ENCODE measurements at places on chromosomes 2 and 18.

- DNase-seq: no peak
These were observed 48.4 kb downstream of the TANK start for GRCh38 chr2:161208527-161209139.

- DNase-seq: no peak
These were observed 304.8 kb downstream of the GBX2 start for GRCh38 chr2:235863414-235863813.

DNA sequence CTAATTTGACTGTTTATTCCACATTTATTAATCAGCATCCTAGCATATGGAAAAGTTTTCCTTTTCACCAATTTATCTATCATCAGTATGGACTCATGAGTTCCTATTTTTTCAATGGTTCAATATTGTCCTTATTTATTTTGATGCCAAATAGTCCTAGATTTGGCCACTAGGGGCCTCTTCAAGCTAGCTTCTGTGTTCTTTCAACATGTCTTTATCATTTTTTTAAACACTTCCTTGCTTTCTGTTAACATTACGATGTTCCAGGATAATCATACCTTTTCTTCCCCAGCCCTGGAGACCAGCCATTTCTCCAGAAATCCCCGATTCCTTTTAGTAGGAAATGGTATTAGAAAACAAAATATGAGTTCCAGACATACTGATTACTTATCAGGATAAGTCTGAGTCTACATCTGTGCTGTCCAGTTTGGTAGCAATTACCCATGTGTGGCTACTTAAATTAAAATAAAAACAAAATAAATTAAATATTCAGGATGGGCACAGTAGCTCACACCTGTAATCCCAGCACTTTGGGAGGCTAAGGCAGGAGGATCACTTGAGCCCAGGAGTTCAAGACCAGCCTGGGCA is 70.6 kb downstream of the RPE start:
- DNase-seq: no peak

GRCh38 chr2:32375228-32375892 is 18.5 kb downstream of the BIRC6 start:
- DNase-seq: no peak

GRCh38 chr18:8987241-8987640 is 115.3 kb upstream of the NDUFV2 start:
- no peak for DNase-seq

GRCh38 chr2:9594366-9595054 is 36.3 kb downstream of the YWHAQ start:
- DNase-seq: no peak

DNA sequence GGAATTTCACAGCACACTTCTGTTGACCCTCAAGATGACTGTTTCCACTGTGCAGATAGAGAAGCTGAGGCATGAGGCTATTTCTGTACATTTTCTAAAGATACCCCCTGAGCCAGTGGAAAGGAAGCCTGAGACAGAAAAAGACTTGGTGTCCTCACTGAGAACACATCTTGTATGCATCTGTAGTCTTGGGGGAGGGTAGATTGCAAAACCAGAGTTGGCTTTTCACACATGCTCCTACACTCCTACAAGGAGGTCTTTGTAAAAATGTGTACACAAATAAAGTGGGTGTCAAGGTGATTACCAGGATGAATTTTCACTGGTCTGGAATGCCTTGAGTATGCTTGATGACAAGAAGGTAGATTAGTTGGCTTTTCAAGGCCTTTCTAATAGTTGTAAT is 98.0 kb downstream of the KCTD18 start:
- DNase-seq: no peak

GRCh38 chr2:134438371-134438770 is 184.5 kb downstream of the MGAT5 start:
- no peak for DNase-seq

GRCh38 chr2:149652926-149653325 is 65.4 kb upstream of the MMADHC start:
- DNase-seq: no peak

DNA sequence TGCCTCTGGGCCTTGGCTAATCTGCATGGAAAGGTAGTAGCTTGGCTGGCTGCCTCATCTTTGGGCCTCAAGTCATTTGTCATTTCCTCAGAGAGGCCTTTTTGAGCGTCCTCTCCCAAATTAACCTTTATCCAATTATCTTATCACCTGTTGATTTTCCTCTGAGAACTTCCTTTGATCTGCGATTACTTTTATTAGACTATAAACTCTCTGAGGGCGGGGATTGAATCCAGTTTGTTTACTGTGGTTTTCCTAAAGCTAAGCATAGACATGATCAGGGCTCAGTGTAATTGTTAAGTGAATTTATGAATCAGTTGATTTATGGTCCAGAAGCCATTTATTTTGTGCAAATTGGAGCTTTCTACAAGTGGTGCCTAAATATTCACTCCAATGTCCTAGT is 7.5 kb downstream of the RPE start:
- DNase-seq: no peak

DNA sequence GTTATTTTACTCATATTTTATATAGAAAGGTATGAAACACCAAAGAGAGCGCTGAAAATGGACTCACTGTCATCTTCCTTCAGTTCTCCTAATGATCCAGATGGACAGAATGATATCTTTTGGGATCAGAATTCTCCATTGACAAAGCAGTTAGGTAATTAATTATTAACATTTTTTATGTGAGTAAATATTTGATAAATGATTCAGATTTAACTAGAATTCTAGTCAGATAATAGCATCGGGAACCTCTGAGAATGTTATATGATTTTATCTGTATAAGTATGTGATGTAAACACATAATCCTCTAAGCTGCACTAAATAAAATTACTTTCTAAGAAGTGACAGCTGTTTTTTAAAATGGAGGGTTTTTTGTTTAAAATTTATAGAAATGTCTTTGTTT is 2.0 kb downstream of the ETAA1 start:
- no peak for DNase-seq

- no peak for DNase-seq
These were observed 107.1 kb downstream of the PIEZO2 start for GRCh38 chr18:11042247-11042646.

GRCh38 chr2:43171789-43172188 is 54.6 kb downstream of the ZFP36L2 start:
- no peak for DNase-seq

Data from activated T-helper 2 cell treated with anti-CD3 and anti-CD28 coated beads, Interferon-gamma antibody, Interleukin-2, Interleukin-4, amounts not matched to agents 10 μg/mL and 5 μg/mL and 100 μg/mL, durations not matched to agents 14 hours and 24 hours and 36 hours (primary cell).